ENCODE measurements at places on chromosomes 1 and 21. TPM values are rescaled to one million over a fixed set of nuclear protein-coding genes. Genes with fewer than 3 reads are reported as not detected.

The DNALI1 gene
- 0.16 TPM for total RNA-seq

The TNNI3K gene
- 0.59 TPM for total RNA-seq

- no peak for DNase-seq
These were observed 25.6 kb downstream of the PODN start for GRCh38 chr1:53087332-53088285.

The GPR37L1 gene
- not detected for total RNA-seq

GRCh38 chr1:182330303-182330702 lies 61.3 kb downstream of the GLUL start:
- peak; percentile 15 for DNase-seq

The LRRC52 gene
- total RNA-seq = not detected

GRCh38 chr1:27598902-27599528 lies 4.9 kb downstream of the AHDC1 start:
- DNase-seq = peak; percentile 84

DNA sequence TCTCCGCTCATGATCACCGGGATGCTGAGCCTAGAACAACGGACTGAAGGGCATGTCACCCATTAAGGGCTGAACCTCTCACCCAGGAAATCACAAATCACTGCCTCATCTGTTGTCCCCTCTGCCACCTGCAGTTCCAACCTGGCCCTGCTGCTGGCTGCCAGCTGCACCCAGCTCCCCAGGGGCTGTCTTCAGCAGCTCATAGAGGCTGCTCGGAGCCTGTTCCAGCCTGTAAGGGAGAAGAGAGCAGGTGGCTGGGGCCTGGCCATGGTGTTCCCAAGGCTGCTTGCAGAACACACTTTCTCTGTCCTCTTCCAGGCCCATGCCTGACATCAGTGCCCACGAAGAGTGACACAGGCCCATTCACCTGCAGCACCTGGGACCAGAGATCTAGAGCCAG lies 44.5 kb upstream of the DISP3 start:
- no peak for DNase-seq

The BRDT gene
- not detected for total RNA-seq

GRCh38 chr1:40847023-40847745 lies 15.0 kb downstream of the CITED4 start:
- no peak for DNase-seq

- no peak for DNase-seq
These were observed 12.9 kb upstream of the PODN start for GRCh38 chr1:53048960-53049573.

GRCh38 chr1:44049839-44050238 lies 18.6 kb upstream of the SLC6A9 start:
- no peak for DNase-seq

DNA sequence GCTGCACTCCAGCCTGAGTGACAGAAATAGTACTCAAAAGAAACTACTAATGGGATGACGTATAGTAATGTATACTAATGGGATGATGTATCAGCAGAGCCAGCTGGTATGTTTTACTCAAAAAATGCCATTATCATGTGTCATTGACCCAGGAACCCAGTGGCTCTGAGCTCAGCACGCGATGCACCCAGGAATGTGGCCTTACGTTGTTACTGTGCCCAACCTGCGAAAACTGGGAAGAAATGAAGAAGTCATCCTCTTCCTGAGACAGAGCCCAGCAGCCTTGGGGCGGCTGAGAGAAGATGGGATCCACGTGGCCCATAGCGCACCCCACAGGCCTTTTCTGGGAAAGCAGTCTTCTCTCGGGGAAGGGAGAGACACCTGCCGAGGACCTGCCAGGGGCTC lies 8.8 kb downstream of the UBE2J2 start:
- peak; percentile 47 for DNase-seq

The CYYR1 gene
- not detected for total RNA-seq

DNA sequence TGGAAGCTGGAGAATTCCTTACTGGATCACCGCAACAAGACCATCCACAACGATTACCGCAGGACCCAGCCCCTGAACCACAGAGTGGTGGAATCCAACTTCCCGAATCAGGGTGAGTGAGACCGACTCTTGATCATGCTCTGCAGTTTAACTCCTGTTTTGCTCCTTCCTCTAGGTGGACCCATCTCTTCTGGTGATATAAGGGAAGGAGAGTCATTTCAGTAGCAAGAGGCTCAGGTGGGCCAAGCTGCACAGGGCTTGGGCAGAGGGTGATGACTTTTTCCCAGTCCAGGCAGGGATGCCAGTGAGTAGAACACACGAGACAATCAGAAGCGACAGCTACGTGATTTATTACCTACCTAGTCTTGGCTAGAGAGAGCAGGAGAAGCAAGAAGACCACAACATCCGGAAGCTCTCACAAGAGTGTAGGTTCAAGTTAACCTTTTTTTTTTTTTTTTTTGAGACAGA lies 25.2 kb downstream of the CA6 start:
- DNase-seq = peak; percentile 74

All from activated CD4-positive, alpha-beta T cell treated with anti-CD3 and anti-CD28 coated beads for 36 hours (primary cell).